ENCODE measurements at places on chromosomes 16 and 17. TPM values are rescaled to one million over a fixed set of nuclear protein-coding genes. Genes with fewer than 3 reads are reported as not detected.
A peak's percentile ranks its signal among the peaks of the same experiment; 100 is the strongest.

DNA sequence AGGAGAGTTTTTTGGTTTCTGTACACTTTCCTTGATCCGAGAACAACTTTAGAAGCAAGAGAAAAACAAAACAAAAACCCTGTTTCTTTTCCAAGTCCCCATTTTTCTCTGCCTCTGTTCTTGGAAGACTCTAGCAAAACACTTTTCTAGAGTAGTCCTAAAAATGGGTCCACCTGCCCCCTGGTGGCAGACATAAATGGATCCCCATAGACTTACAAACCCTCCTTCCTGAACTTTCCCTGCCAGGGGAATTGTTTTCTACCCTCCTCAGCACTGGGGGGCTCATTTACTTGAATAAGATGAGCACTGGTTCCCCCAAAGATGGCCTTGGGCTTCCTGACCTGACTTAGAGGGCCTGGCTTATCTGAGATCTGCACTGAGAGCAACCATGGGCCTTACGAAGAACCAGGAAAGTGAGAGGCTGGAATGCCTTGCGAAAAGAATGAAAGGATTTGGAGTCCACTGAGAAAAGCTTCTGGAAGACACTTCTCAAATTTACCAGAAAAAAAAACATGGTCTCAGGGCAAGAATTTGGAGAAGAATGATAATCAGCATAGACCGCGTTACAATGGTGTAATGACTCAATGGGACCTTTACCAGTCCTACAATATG lies 48.0 kb upstream of the CDYL2 start:
- peak; percentile 10 for DNase-seq

The KRTAP17-1 gene
- total RNA-seq, result not detected

The C16orf87 gene
- total RNA-seq, result 5.9 TPM

The TPSAB1 gene
- not detected for total RNA-seq

DNA sequence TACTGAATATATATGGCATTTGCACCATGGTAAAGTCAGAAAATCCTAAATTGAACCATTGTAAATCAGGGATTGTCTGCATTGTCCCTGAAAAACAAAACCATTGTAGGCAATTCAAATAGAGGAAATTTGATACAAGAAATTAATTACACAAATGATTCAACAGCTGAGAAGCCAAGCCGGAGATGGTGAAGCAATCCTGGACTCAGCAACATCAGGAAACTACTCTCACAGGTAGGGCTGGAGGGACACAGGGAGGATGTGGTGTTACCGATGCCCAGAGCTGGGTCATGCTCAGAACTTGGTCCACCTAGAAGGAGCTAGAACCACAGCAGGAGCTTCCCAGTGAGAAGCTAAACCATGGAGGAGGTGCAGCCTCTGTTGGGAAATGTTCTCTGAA lies 18.5 kb upstream of the SCNN1B start:
- DNase-seq, result no peak

DNA sequence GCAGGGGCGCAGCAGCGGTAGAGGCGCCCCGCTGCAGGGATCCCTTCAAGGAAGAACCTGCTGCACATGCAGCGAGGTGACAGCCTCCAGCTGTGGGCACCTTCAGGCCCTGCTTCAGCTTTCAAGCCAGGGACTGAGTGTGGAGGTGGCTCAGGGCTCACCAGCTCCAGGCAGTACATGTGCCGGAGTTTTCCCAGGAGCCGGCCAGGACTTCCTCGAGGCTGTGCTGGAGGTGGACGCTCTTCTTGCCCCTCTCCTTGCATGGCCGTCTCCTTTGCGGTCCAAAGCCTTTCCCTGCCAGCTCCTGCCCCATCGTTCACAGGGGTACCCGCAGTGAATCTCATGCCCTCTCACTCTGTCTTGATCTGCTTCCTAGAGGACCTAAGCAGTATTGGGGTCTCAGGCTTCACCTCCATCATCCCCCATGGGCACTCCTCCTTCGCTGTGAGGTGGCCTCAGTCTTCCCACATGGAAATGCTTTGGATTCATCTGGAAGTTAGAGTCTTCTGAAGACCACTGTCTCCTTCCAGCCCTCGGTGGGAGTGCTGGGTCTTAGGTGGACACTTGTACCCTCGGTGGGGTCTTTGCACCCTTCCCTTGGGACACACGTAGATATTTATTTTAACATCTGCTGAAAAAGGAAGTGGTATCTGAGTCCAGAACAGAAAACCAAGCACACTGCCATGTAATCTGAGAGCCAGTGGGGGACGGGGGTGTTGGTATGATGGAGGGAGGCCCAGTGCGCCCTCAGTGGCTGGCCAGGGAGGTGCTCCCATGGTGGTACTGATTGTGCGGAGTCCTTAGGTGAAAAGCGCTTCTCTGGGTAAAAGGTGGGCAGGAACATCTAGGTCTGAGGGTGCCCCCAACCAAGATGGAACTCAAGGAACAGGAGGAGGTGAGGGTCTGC lies 7.0 kb downstream of the XYLT2 start:
- DNase-seq, result no peak

GRCh38 chr16:67677712-67678111 lies 11.1 kb downstream of the C16orf86 start:
- no peak for DNase-seq

DNA sequence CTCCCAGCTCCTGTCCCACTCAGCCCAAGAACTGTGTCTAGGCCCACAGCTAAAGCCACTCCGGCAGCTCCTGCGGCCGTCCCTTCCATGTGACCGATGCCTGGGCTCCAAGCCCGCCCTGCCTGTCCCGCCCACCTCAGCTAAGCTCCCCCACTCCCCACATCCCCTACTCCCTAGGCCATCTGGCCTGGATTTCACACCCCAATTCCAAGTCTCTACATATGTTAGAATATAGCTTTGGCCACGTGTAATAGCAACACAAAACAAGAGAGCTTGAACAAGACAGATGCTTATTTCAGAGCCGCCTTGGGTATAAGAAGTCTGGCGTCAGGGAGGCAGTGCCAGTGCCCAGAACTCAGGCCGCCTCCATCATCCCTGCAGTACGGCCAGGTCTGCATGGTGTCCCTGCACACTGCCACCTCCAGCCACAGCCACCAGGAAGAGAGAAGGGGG lies 30.0 kb upstream of the USP22 start:
- DNase-seq, result no peak

The CCR7 gene
- total RNA-seq, result not detected

GRCh38 chr16:68328860-68329390 lies 18.1 kb downstream of the PRMT7 start:
- no peak for DNase-seq

DNA sequence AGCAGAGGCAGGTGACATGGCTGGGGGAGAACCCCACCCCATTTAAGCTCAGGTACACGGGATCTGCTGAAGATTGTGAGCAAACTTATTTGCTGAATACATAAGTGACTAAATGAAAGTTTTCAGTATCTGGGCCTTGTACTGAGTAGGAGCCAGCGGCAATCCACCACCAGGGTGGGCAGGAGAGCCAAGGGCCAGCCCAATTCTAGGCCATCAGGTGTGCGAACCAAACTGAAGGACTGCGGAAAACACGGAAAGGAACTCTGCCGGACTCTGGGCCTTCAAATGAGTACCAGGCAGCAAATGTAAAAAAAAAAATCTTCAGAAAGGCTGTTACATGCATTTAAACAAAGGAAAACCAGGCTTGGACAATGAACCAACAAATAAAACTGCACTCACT lies 19.7 kb downstream of the ARHGAP17 start:
- no peak for DNase-seq

GRCh38 chr16:59148769-59149155 lies 414.6 kb upstream of the GOT2 start:
- no peak for DNase-seq

DNA sequence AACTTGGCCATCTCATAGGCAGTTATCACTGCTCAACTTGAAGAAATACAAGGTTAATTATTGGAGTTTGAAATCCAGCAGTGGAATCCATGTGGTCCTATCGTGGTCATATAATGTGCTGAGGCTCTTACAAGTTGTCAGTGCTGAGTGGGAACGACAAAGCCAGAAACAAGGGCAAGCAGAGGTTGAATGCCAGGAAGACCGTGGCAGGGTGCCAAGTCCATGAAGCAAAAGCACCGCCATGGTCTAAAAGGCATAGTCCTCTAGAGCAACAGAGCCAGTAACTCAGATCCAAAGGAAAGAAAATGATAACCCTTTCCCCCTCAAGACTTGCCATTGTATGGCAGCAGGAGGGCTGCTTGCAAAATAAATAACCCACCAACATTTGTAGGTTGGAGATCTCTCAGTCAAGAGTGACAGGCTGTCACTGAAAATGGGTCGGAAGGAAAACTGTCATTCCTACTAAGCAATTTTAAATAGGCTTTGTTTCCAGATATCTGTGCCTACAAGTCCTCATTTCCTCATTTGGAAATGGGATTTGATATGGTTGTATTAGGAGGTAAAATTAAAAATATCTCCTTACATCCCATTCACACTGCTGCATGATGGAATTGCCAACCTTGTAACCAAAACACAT lies 36.4 kb upstream of the HSBP1 start:
- DNase-seq, result peak; percentile 44

DNA sequence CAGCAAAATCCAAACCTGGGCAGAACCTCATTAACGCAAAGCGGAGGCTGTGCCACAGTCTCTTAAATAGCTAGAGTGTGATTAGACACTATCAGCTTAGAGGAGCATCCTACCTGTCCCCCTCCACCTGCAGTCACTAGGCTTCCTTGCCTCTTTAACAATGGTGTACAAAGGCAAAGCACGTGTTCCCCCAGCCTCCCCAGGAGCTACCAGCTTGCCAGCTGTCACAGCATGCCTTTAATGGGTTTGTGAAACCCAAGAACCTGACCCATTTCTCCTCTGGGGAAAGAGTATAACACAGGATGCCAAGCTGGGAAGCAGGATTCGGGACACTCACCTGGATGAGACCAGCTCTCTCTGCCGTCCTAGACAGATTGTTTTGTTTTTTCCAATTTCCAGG lies 37.2 kb upstream of the TBX2 start:
- DNase-seq, result no peak

DNA sequence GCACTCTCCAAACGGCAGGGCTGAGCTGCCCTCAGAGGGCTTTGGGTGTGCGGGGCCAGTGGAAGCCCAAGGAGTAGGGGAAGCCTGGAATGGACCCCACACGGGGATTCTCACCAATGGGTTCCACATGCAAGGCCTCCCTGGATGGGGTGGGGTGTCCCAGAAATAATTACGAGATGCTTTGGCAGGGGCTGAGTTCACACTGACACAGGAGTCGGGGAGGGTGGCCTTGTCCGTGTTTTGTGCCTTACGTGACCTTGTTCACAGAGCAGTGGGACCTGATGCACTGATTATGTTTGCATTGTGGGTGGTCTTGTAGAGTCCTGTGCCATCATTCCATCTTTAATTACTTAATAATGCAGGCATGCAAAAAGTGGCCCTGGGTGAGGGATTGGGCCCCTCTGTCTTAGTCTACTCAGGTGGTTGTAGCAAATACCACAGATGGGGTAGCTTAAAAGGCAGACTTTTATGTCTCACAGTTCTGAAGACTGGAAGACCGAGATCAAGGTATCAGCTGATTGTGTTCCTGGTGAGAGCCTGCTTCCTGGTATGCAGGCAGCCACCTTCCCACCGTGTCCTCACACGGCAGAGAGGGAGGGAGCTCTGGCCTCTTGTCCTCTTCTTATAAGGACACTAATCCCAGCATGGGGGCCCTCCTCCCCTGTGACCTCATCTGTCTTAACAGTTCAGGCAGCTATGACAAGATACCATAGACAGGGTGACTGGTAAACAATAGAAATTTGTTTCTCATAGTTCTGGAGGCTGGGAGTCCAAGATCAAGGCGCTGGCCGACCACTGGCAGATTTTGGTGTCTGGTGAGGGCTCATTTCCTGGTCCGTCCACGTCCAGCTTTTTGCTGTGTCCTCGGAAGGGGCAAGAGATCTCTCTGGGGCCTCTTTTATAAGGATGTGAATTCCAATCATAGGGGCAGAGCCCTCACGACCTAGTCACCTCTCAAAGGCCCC lies 239.4 kb downstream of the IRF8 start:
- DNase-seq, result no peak

DNA sequence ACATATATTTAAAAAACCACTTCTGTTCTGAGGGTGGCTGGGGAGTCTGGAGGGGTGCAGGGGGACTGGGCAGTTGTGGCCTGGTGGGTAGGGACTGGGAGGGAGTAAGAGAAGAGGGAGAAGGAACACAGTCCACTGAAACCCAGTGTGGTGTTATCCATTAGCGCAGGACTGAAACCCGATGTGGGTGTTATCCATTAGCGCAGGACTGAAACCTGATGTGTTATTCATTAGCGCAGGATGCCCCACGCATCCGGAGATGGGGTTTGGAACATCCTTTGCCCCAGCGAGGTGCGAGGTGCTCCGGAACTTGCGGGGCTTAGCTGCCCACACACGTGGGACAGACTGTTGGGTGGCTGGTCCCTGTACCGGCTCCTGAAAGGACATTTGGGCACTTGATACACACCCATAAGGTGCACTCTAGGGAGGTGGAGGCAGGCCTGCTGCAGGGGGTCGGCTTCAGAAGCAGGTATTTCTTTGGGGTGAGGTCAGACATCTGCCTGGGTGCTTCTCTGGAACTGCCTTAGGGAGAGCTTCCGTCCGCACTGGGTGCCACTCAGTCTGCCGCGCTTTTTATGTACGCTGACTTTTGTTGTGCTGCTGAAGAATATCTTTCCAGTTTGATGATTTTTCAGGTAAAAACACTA lies 20.3 kb upstream of the FASN start:
- no peak for DNase-seq

The GP1BA gene
- total RNA-seq, result not detected

DNA sequence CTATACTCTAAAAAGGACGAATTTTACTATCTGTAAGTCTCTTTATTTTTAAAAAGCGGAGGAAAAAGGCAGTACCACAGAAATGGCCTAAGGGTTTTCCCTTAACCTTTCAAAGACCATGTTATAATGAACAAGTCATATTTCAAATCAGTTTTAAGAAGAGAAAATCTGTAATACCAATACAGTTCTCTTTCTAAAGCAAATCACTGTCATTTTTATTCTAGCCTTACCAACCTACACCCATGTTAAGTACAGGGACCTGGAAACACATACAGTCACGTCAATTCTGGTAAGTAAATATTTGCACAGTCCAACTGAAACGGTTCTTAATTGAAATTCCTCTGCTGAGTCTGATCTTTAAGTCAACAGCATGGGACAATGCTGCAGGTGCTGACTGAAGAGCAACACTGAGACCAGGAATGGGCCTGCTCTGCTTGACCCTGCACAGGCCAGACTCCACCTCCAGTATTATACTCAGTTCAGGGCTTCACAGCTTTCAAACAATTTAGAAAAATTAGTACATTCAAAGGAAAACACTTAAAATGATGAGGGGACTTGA lies 20.2 kb downstream of the MBTPS1 start:
- no peak for DNase-seq

DNA sequence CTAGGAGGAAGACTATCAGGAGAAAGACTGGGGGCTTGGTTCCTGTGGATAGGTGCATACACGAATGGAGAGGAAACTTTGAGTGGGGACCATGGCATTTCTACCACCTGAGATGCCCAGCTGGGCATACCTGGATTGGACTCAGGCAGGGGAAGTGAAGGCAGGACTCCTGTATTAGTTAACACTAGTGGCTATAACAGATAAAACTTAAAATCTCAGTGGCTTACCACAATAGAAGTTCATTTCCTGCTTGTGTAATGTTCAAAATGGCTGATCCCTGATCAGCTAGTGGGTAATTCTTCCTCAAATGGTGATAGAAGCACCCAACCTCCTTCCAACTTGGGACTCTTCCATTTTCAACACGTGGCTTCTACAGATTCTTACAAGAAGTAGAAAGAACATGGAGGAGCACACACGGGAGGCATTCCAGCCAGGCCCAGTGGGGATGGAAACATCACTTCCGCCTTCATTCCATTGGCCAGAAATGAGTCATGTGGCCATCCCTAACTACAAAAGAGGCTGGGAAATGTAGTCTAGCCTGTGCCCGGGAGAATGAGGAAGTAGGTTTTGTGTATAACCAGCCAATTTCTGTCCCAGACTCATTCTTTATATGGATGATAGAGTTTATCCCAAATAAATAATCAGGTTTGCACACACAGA lies 112.1 kb downstream of the UTP18 start:
- peak; percentile 36 for DNase-seq
